ENCODE measurements at places on chromosomes 4 and X.

GRCh38 chr4:109945056-109945455, 32.4 kb downstream of the EGF start:
- no peak for DNase-seq

DNA sequence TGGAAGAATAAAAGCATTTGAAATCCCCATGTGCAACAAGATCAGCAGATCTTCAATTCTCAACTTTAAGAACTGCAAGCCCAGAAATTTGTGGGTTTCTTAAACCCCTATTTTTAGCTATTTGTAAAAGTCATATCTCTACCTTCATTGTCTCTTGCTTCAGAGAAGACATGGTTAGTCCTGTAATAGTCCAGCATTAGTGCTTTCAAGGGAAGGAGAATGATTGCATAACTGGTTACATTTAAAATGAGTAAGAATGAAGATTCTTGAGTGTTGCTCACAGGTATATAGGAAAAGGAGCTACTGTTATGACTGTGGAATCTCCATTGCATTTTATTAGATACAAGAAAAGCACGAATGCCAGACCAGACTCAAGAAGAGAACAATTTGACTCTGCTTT, 84.0 kb downstream of the CCSER1 start:
- no peak for DNase-seq

GRCh38 chr4:110224812-110225211, 26.4 kb upstream of the ELOVL6 start:
- DNase-seq = no peak

DNA sequence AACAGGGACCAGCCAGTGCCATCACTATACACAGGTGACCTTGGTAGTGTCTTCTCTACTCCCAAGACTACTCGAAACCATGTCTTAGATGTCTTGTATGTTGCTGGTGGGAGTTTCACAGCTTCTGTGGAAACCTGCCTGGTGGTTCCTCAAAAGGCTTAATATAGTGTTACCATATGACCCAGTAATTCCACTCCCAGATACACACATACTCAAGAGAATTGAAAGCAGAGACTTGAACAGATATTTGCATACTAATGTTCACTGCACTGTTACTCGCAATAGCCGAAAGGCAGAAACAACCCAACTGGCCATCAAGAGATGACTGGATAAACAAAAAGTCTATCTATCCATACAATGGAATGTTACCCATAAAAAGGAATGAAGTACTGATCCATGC, 3.1 kb downstream of the TFDP3 start:
- DNase-seq = no peak

DNA sequence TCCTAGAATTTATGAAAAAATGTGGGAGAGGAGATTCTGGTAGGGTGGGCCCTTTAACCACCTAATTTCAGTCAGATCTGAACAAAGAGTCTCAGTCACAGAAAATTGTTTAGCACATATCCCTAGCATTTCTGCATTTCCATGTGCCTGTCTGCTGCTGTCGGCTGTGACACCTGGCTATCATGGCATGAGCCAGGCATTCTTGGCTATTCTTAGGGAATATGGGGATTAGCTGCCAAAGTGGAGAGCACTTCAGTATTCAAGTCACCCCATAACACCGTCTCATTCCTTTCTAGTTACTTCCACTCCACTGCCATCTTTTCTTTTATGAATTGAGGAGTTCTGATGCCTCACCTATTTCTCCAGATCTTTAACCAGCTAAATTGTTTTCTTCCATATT, 211.5 kb downstream of the FRAS1 start:
- DNase-seq = no peak

Data from activated naive CD8-positive, alpha-beta T cell treated with anti-CD3 and anti-CD28 coated beads, Interleukin-2, amount 50 U/mL, for 16 hours (primary cell).